Adrenal gland (tissue), 19 donors: ENCODE measurements at places on chromosomes 16 and 17. TPM values are rescaled to one million over a fixed set of nuclear protein-coding genes. Genes with fewer than 3 reads are reported as not detected.
A peak's percentile ranks its signal among the peaks of the same experiment; 100 is the strongest.

Gene DPEP1
- total RNA-seq, result 5.5 TPM

Gene TRIM72
- not detected for total RNA-seq

Gene TVP23C
- 15.3 TPM for total RNA-seq

Gene SHISA9
- 4.8 TPM for total RNA-seq

Gene MEIOC
- not detected for total RNA-seq

Gene ALOX15B
- total RNA-seq, result 3.9 TPM

DNA sequence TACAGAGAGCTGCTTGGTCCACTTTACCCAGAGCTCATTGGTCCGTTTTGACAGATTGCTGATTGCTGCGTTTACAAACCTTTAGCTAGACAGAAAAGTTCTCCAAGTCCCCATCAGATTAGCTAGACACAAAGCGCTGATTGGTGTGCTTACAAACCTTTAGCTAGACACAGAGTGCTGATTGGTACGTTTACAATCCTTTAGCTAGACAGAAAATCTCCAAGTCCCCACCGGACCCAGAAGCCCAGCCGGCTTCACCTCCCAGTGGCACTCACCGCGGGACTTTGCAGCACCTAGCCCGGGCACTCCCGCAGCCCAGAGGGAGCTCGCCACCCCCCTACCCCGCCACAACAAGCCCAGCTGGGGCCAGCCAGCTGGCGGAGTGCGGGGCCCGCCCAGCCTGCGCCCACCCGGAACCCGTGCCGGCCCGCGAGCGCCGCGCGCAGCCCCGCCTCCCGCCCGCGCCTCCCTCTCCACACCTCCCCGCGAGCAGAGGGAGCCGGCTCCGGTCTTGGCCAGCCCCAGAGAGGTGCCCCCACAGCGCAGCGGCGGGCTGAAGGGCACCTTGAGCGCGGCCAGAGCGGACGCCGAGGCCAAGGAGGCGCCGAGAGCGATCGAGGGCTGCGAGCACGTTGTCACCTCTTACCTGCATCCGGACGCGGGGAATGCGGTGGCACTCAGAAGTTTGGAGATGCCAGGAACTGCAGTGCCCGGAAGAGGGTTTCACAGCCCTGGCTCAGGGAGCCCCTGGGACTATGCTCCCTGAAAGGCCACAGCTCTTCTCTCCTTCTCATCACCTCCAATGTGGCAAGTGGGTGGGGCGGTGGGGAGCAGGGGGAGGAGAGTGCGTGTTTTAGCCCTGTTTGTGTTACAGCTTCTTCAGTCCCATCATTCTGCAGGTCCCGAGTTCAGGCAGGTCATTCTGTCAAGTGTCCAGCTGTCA is 1504.5 kb downstream of the CDH11 start:
- no peak overlapping the region for H3K4me3 ChIP-seq
- no peak for DNase-seq
- H3K27me3 ChIP-seq, result no peaks in the 10 kb centered on the region
- H3K36me3 ChIP-seq, result no peaks in the 10 kb centered on the region
- no peak overlapping the region for H3K27ac ChIP-seq

- H3K4me3 ChIP-seq, result no peak overlapping the region
- no peaks in the 10 kb centered on the region for H3K27me3 ChIP-seq
- H3K27ac ChIP-seq, result no peak overlapping the region
- no peaks in the 10 kb centered on the region for H3K4me1 ChIP-seq
- H3K36me3 ChIP-seq, result no peaks in the 10 kb centered on the region
Measured at GRCh38 chr17:40722241-40722640, 18.7 kb upstream of the KRT24 start.

GRCh38 chr17:28738680-28739384 is 5.0 kb upstream of the TRAF4 start:
- no peak overlapping the region for H3K4me3 ChIP-seq
- no peaks in the 10 kb centered on the region for H3K27me3 ChIP-seq
- no peak overlapping the region for H3K27ac ChIP-seq
- no peaks in the 10 kb centered on the region for H3K36me3 ChIP-seq

- H3K4me3 ChIP-seq, result no peak overlapping the region
- no peak overlapping the region for H3K27ac ChIP-seq
- no peak for DNase-seq
- no peaks in the 10 kb centered on the region for H3K27me3 ChIP-seq
- H3K4me1 ChIP-seq, result no peaks in the 10 kb centered on the region
Measured at GRCh38 chr17:22128723-22129122, 436.4 kb downstream of the KCNJ18 start.

DNA sequence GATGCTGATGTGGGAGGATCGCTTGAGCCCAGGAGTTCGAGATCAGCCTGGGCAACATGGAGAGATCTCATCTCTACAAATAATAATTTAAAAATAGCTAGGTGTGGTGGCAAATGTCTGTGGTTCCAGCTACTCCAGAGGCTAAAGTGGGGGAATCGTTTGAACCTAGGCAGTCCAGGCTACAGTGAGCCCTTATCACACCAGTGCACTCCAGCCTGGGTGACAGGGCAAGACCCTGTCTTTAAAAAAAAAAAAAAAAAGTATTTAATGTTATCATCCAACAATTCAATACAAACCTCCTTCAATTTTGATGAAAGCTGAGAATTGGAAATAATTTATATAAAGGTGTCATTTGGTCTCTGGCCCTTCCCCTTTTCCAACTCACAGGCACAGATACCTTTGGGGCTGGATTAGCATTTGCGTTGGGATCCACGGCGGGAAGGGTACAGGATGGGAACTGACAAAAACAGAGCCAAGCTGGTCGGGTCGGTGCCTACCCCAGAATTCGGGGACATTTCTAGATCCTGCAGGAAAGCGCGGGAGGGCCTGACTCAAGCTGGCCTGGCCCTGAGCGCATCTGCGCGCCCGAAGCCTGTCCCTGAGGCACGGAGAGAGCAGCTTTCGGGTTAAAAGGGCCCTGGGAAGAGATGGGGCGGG is 860 bp upstream of the DCAF7 start:
- H3K27me3 ChIP-seq, result no peaks in the 10 kb centered on the region
- H3K4me1 ChIP-seq, result peaks cover 34% of the 10 kb centered on the region
- DNase-seq, result no peak
- peak overlapping the region; percentile 86 for H3K27ac ChIP-seq
- H3K4me3 ChIP-seq, result no peak overlapping the region

- no peaks in the 10 kb centered on the region for H3K36me3 ChIP-seq
- no peak for DNase-seq
- no peaks in the 10 kb centered on the region for H3K4me1 ChIP-seq
- no peak overlapping the region for H3K4me3 ChIP-seq
- H3K27ac ChIP-seq, result no peak overlapping the region
- no peaks in the 10 kb centered on the region for H3K27me3 ChIP-seq
Measured at GRCh38 chr17:48174833-48175523, 67.4 kb downstream of the SNX11 start.

DNA sequence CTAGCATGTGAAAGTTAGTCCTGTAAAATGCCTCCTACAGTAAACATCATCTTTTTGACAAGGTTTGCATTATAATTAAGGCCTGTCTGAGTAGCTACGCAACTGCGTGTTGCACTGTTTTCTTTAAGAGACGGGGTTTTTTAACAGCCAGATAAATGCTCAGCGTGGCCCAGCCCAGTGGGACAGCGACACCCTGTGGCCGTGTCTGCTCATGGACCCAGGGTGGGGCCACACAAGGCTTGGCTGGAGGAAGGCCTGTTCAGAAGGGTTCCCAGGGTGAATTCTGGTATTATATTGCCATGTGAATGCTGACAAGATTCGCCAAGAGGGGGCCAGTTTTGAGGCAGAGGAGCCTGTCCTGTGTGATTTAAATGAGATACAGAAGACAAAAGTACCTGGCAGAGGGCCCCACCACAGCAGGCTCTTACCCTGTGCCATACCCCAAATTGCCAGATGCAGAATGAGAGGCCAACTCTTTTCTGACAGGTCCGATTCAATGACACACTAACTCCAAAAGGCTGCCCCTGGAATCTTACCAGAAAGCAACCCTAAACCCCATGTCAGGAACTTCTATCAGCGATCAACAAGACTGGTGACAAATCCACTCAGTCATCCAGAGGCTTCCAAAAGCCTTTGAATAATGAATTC is 65.9 kb upstream of the IRX6 start:
- no peaks in the 10 kb centered on the region for H3K27me3 ChIP-seq
- H3K4me1 ChIP-seq, result no peaks in the 10 kb centered on the region
- no peak overlapping the region for H3K27ac ChIP-seq
- H3K36me3 ChIP-seq, result no peaks in the 10 kb centered on the region
- peak; percentile 47 for DNase-seq
- no peak overlapping the region for H3K4me3 ChIP-seq

GRCh38 chr16:70496513-70496912 is 26.8 kb downstream of the COG4 start:
- H3K27ac ChIP-seq, result no peak overlapping the region
- peaks cover 74% of the 10 kb centered on the region for H3K36me3 ChIP-seq
- no peak overlapping the region for H3K4me3 ChIP-seq
- DNase-seq, result no peak
- no peaks in the 10 kb centered on the region for H3K4me1 ChIP-seq

DNA sequence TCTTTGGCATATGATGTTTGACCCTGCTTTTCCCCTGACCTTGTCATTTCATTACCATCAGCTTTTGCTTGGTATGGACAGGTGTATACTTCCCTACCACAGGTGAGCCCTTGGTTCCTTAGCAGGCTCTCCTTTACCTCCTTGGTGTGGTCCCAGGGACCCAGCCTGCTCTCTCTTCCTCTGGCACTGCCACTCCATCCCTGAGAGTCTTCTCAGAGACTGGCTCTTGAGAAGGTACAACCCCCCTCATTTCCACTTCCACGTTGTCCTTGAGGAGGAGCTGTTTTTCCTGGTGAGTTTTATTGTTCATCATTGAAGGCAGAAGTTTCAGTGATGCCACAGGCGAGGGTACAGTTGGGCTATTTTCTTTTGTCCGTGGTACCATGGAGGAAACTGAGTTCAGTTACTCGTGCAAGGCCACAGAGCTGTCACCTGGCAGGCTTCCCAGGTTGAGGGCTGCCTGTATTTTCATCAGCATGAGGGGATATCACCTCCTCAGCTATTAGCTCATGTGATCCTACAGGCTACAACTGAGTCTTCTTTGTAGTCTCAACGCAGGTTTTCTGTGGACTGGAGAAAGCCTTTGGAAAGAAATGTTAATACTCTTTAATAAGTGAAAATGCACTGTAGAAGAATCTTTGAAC is 52.3 kb downstream of the MSI2 start:
- H3K27ac ChIP-seq, result peak overlapping the region; percentile 54
- peaks cover 19% of the 10 kb centered on the region for H3K4me1 ChIP-seq
- H3K4me3 ChIP-seq, result no peak overlapping the region
- H3K27me3 ChIP-seq, result no peaks in the 10 kb centered on the region
- DNase-seq, result peak; percentile 59

DNA sequence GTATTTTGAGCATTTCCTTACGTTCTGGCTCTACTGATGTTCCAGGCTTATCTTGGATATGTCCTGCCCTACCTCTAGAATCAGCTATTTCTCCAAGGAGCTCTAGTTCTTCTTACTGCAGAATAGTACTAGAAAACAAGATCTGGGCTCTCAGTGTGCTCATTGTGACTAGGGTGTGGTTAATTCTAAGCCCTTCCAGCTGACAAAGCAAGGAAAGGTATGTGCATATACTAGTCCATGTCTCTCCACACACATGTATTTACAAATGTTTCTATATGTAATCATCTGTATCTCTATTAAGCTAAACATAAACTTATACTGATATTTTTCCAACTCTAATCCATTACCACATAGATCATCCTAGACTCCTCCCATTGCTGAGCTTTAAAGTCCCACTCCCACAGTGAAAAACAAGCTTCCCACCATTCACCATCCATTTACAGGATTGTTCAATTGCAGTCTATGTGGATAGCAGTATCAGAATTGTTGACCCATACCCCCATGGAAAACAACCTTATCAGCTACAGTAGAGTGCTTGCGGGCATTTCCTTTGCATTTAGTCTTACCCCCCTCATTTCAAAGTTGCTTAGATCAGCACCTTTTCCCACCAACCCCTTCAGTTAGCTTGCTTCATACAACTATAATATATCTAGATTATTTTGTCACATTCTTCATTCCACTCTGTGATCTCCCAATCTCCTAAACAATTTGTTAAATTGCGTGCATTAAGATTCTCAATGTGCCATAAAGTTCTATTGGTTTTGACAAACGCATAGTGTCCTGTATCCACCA is 194.5 kb downstream of the SOX9 start:
- H3K27me3 ChIP-seq, result no peaks in the 10 kb centered on the region
- H3K27ac ChIP-seq, result no peak overlapping the region
- H3K4me3 ChIP-seq, result no peak overlapping the region
- no peak for DNase-seq
- peaks cover 12% of the 10 kb centered on the region for H3K4me1 ChIP-seq
- no peaks in the 10 kb centered on the region for H3K36me3 ChIP-seq

DNA sequence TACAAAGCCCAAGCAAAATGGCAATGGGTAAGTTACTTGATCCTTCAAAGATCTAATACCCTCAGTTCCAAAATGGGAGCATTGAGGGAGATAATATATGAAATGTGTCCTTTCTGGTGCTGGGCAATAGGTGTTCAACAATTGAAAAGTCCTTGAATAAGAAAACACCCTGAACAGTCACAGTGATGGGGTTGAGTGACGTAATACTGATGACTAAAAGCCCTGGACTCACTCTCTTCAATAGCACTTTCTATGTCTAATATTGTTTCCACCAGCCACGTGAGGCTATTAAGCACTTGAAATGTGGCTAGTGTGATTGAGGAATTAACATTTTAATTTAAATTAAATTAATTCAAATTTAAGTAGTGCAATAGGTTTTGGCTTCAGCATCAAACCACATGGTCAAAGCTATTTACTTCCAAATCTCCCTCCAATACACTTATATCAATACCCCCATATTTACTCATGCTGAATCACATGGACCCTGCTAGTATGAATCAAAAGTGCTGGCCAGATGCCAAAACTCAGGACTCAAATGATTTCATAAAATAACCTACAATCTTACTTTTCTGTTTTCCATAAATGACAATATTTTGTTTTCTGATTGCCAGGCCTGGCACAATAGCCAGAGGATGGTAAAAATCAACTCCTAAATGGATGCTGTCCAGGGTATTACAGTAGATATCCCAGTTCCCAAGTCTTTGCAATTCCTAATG is 516.2 kb downstream of the HAPSTR1 start:
- H3K36me3 ChIP-seq, result no peaks in the 10 kb centered on the region
- H3K4me3 ChIP-seq, result no peak overlapping the region
- H3K27ac ChIP-seq, result no peak overlapping the region
- no peaks in the 10 kb centered on the region for H3K4me1 ChIP-seq
- no peaks in the 10 kb centered on the region for H3K27me3 ChIP-seq
- no peak for DNase-seq

- no peaks in the 10 kb centered on the region for H3K36me3 ChIP-seq
- no peak overlapping the region for H3K4me3 ChIP-seq
- H3K27me3 ChIP-seq, result no peaks in the 10 kb centered on the region
Measured at GRCh38 chr17:14201021-14201987, 35.4 kb downstream of the CDRT15 start.

- H3K36me3 ChIP-seq, result no peaks in the 10 kb centered on the region
- H3K27ac ChIP-seq, result no peak overlapping the region
- H3K27me3 ChIP-seq, result peaks cover 7% of the 10 kb centered on the region
- H3K4me3 ChIP-seq, result no peak overlapping the region
Measured at GRCh38 chr17:62724398-62725146, 83.5 kb downstream of the MARCHF10 start.
